ENCODE measurements at places on chromosomes 5 and 9.

DNA sequence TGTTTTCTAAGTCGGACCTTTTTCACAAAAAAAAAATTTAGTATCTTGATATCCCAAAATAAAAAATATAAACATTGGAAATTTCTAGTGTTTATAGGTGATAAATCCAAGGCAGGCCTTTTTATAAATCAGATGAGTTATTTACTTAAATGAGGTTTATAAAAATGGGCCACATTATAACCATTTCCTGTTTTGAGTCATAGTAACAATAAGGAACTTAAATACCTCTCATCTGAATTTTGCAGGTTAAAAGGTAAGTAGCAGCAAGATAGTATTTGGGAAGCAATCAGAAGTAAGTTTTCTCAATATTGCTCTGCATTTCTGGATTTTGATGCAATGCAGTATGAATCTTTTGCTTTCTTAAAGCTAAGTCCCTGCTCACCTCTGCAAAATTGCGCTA, 3.9 kb downstream of the SPTAN1 start:
- no peak for DNase-seq

GRCh38 chr5:135822286-135822685, 12.2 kb upstream of the SLC25A48 start:
- no peak for DNase-seq

DNA sequence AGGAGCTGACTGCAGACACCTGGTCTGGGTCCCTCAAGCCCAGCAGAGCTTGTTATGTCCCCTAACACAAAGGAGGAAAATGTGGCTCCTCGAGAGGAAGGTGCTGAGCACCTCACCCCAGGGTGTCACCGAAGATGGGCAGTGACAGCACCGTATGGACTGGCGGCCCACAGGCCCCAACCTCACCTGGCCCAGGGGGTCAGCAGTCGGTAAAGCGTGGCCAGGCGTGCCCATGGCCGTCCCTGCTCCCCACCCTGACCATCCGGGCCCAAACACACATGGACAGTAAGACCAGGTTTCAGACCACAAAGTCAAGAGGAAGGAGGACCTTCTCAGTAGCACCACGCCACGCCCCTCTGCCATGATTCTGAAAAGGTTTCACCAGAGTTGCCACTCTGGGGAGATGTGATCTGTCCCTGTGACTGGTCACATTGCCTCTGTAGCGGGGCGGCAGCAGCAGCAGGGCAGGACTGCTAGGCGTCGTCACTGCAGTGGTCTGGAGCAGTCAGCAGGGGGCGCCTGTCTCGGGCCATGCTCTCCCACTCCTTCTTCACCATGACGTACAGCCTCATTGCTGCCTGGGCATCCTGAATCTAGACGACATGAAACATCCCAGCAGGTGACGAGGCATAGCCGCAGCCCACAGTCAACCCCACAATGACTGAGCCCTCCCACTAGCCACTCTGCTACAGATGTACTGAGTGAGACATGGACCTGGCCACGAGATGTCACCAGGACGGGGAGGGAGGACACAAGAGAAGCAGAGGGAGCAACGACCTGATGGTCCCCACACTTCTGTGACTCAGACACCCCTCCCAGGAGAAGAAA, 11.1 kb downstream of the REXO4 start:
- DNase-seq, result peak; percentile 84

DNA sequence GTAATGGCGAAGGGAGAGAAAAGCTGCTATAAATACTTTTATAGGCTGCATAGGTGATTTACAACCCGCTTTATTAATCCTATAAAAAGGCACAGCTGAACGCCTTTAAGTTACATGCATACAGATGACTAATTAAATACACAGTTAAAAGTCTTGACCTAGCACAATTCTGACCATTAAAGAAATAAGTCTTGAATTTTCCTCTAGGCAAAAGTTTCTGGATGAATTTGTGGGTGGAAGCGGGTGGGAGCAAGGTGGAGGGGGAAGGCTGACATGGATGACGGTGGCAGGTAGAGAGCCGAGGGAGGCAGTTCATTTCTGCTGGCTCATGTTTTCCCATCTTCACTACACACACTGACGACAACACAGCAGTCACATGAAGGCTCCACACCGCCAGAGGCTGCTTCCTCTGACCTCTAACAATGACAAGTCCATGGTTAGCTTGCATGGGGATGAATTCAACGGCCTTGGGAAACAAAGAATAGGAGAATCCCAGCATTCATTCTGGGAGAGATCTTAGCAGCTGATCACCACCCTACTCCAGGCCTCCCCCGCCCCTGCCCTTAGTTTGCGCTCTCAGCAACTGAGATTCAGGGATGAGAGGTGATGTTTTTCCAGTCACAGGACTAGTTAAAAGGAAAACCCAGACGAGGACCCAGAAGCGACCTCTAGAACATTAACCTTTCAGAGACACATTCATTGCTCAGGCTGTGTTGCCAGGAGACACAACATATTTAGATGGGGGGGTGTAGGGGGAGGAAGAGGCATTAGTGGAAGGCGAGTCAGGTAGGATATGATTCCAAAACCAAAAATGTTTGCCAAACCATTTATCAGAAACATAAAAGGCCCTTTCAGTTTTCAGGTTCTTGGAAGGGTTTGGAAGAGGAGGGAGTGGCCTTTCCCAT, 329.3 kb downstream of the PIK3R1 start:
- no peak for DNase-seq

DNA sequence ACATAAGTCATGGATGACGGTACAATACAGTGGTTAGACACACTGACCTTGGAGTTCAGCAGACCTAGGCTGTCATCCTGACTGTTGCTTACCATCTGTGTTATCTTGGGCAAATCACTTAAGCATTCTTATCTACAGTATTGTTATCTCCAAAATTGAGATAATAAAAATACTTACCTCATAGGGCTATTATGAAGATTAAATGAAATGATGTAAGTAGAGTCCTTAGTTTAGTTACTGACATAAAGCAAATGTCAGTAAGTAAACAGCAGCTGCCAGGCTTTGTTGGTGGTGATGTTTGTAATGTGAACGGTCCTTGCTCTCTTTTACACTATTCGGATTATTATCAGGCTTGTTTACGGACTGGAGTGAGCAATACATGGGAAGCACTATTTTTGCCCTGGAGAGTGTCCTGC, 107.3 kb upstream of the DPYSL3 start:
- DNase-seq, result no peak

GRCh38 chr5:41908374-41909079, 4.4 kb downstream of the RIMOC1 start:
- DNase-seq, result no peak

- no peak for DNase-seq
Observed at GRCh38 chr5:127358740-127359139, 68.1 kb downstream of the MEGF10 start.

DNA sequence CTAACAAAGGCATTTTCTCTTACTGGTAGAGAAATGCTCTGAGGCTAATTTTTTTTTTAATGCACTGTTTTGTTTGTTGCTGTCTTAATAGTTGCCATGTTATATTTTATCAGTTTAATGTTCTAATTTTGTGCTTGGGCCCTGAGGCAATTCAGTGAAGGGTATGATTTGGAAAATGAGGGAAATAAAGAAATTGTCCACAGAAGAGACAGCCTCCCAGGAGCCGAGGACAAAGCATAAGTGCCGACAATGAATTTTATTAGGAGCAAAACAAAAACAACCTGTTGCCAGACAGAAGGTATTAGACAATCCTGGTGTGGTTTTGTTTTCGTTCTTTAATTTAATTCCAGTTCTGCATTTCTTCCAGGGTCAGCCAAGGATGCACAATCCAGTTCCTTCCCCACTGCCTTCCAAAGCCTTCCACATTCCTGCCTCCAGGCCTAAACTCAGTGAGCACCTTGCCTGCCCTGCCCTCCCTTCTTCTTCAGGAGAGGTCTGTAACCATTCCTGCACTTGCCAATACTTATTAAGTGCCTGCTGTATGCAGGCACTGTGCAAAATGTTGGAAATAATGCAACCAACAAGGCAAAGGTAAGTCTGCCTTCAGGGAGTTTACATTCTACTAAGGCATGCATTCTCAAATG, 4.3 kb upstream of the TCOF1 start:
- no peak for DNase-seq

DNA sequence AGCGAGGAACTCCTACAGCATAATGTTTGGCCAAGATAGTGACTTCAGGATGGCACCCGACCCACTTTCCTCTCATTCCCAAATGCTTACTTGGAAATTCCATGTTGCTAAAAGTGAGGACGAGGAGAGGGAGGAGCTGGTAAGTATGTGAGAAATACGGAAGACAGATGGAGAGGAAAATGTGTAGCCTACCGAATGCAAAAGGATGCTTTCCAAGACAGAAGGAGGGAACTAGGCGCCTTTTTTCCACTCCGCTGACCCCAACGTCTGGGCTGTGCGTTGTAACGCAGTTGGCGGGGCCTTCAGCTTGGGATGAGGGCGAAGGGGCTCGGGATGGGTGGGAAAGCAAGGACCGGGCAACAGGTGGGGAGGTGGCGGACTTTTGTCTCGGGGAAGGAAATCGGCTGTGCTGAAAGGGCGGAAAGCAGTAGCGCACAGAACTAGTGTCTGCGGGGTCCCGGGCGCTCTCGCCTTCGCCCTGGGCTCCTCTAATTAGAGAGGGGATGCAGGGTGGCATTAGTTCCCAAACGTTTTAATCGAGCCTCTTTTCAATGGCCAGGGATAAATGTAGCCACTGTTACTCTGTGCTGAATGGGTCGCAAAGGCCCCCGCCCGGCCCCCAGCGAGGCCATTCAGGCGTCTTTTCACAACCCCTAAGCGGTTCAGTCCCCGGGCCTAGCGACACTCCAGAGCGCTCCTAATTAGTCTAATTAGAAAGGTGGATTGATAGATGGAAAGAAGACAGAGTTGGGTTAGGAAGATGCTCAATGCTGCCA, 12.6 kb downstream of the FOXD1 start:
- DNase-seq, result no peak

DNA sequence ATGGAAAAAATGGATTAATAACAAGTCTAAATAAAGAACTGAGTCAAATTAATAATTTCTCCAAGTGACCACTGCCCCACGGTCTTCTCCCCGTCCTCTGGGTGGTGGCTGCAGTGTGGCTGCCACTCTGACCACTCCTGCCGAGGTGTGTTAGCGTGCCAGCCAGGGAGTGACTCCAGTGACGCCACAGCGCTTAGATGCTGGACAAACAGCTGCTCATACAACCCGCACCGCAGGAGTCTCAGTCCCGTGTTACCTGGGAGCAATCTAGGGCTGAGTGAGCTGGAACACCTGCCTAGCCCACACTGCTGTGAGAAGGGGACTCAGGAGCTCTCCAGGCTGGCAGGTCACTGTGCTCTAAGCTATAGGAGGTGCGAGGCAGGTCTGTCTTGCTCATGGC, 10.2 kb downstream of the MAPK9 start:
- DNase-seq, result no peak

DNA sequence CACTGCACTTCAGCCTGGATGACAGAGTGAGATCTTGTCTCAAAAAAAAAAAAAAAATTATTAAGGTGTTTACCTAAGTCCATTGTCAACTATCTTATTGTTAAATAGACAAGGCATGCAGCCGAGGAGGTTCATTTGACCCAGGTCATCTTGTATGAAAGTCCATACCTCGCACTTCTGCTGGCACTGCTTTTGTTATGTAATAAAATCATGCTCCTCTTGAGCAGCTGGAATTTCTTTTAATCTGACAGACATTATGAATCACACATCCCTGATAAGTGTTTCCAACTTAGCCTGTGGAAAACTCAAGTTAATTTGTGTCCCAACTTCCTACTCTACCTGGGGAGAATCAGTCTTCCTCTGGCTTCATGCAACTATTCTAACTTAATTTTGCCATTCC, 315.6 kb upstream of the KLF4 start:
- DNase-seq, result no peak

DNA sequence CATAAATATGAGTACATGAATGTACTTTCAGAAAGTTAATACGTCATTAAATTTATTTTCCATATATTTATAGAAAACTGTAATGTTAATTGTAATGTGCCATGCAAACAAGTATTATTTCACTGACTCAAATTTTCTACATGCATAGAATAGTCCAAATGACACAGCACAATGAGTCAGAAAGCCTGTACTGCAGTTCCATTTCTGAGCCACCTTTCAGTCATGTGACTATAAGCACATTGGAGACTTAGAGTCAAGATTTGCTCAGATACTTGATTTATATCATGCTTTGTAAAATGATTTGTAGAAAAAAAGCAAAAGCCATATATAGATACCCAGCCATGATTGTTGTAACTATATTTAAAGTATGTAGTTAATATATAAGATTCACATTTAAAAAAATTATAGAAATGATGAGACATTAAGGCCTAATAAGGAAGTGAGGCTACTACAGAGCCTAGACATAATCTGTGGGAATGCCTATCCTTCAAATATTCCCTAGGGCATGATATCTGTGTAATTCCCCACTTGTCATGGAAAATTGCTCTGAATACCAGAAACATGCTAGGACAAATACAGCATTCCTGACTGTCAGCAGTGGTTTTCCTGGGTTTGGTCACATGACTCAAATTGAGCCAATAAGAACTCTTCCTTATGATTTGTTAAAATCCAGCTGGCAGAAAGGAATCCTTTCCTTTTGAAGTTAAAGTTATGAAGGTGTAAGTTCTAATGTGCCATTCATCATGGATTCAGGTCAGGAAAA, 50.0 kb downstream of the PTPRD start:
- DNase-seq, result no peak

GRCh38 chr5:128197896-128198522, 114.4 kb downstream of the SLC12A2 start:
- DNase-seq, result no peak

- no peak for DNase-seq
Observed at GRCh38 chr5:116038817-116039216, 6.5 kb downstream of the ARL14EPL start.

DNA sequence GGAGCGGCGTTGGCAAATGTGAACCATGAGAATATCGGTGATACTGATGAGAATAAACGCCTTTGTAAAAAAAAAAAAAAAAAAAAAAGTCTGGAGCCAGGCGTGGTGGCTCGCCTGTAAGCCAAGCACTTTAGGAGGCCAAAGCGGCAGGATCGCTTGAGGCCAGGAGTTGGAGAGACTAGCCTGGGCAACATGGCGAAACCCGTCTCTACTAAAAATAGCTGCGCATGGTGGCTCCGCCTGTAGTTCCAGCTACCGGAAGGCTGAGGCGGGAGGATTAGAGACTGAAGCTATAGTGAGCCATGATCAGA, 425 bp upstream of the NFX1 start:
- DNase-seq, result no peak

- no peak for DNase-seq
Observed at GRCh38 chr9:105751761-105752160, 57.4 kb downstream of the TMEM38B start.

GRCh38 chr9:128456613-128457061, 831 bp downstream of the ODF2 start:
- peak; percentile 79 for DNase-seq

DNA sequence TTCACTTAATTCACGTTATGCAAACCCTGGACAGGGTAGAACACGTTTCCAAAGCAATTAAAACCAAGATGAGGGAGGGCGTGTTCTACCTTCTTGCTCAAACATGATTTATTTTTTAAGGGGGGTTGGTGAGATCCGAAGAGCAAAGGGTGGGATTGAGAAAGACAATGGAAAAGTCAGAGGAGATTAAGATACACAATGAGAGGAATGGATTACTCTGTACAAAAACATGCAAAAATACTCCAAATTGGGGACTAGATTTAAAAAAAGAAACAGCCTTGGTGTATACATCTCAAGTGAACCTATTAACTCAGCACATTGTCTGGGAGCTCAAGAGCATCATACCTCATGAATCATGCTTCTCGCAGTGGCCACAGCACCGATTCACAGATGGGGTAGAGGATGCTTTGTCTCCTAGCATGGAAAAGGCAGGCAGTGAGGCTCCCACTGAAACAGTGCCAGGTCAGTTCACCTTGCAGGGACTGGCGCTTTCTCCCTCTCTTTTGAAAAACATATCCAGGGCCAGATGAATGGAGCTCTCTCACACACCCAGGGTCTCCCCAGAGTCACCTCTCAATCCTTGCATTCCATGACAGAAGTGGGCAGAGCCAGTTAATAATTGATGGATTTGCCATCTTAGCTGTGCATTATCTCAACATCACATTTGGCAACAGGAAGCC, 459.7 kb downstream of the BNC2 start:
- DNase-seq, result no peak
